ENCODE measurements at places on chromosomes 5 and 9. TPM values are rescaled to one million over a fixed set of nuclear protein-coding genes. Genes with fewer than 3 reads are reported as not detected.

GRCh38 chr9:130078547-130078946 is 24.8 kb downstream of the GPR107 start:
- H3K4me3 ChIP-seq: no peak overlapping the region
- H3K27me3 ChIP-seq: no peaks in the 10 kb centered on the region
- no peak for DNase-seq
- no peak overlapping the region for H3K27ac ChIP-seq
- peaks cover 8% of the 10 kb centered on the region for H3K4me1 ChIP-seq
- peaks cover 45% of the 10 kb centered on the region for H3K36me3 ChIP-seq

DNA sequence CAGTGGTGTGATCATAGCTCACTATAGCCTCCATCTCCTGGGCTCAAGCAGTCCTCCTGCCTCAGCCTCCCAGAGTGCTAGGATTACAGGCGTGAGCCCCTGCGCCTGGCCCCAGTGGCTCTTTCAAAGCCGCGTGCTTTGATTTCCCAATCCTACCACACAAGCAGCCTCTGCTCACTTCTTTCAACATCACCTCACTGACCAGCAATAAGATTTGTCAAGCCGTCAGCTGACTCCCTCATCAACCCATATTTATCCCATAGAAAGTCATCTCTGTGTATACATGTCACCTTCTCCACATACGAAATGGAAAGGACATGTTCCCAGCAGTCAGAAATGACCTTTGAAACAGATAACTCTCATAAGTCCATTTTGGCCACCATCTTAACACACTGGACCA is 26.0 kb downstream of the SLC31A2 start:
- H3K4me1 ChIP-seq: no peaks in the 10 kb centered on the region
- no peak overlapping the region for H3K4me3 ChIP-seq
- no peak for DNase-seq
- H3K27me3 ChIP-seq: no peaks in the 10 kb centered on the region
- H3K36me3 ChIP-seq: peaks cover 54% of the 10 kb centered on the region

DNA sequence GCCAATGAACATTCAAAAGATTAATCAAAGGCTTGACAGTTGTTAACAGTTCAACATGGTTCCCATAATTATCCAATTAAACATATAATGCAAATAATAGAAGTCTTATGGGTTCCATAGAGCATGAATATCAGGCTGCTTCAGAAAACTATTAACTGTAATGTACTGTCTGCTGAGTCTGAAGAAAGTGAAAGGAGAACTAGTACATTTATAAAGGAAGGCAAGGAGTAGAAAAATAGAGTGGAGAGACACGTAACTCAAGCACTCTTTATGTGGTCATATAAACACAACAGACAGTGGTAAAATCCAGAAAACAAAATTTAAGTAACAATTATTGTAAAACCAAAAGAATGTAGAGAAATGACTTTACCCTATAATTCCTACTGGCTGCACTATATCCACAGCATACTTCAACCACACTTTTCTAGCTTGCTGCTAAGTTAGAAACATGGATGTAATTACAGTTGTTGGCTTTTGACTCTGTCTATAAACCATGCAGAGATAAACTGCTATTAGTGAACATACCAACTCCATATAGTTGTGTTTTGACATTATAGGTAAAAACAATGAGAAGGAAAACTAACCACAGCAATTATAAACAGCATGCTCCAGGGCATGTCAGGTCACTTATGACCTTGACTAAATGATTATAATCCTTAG is 32.7 kb downstream of the NFIB start:
- H3K27me3 ChIP-seq: no peaks in the 10 kb centered on the region
- H3K4me1 ChIP-seq: peaks cover 69% of the 10 kb centered on the region
- H3K4me3 ChIP-seq: no peak overlapping the region
- no peak overlapping the region for H3K27ac ChIP-seq

DNA sequence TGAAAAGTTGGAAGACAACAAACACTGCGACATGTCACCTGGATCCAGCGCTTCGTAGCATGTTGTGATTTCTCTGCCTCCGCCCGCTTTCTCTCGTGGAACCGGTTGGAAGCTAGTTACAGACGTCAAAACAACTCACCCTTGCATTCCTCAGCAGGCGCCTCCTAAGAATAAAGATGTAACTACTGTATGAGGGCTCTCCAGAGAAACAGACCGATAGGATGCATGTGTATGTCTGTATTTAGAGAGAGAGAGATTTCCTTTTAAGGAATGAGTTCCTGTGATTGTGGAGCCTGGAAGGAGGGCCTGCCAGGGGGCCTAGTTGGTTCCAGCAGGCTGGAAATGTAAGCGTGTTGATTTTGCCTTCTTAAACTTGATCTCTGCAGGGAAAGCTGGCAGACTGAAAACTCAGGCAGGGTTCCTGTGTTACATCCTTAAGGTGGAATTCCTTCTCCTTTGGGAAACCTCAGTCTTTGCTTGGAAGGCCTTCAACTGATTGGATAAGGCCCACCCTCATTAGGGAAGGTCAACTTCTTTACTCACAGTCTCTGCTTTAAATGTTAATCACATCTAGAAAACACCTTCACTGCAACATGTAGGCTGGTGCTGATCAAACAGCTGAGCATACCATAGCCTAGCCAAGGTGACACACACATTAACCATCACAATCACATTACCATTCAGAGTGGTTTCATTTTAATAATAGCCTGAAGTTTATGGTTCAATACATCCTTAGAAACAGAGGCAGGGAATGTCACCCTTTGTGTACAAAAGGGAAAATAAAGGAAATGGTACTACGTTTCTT is 163.8 kb downstream of the SYK start:
- DNase-seq: no peak
- peak overlapping the region; percentile 85 for H3K27ac ChIP-seq
- peaks cover 42% of the 10 kb centered on the region for H3K4me1 ChIP-seq
- no peaks in the 10 kb centered on the region for H3K36me3 ChIP-seq
- H3K4me3 ChIP-seq: peak overlapping the region; percentile 13

DNA sequence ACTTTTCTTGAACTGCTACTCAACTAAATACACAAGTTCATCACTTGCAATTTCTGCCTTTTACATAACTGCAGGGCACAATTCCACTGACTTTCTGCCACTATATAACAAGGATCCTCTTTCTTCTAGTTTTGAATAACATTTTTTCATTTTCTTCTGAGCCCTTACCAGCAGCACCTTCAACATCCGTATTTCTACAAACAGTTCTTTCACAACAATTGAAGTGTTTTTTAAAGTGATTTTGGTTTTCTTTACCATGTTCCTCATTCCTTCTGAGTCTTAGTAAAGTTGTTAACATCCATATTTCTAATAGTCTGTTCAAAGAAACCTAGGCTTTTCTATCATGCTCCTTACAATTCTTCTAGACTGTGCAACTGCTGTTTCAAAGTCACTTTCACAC is 127.2 kb upstream of the PITX1 start:
- DNase-seq: no peak
- no peaks in the 10 kb centered on the region for H3K4me1 ChIP-seq
- no peak overlapping the region for H3K4me3 ChIP-seq
- H3K27ac ChIP-seq: no peak overlapping the region
- peaks cover 54% of the 10 kb centered on the region for H3K27me3 ChIP-seq

DNA sequence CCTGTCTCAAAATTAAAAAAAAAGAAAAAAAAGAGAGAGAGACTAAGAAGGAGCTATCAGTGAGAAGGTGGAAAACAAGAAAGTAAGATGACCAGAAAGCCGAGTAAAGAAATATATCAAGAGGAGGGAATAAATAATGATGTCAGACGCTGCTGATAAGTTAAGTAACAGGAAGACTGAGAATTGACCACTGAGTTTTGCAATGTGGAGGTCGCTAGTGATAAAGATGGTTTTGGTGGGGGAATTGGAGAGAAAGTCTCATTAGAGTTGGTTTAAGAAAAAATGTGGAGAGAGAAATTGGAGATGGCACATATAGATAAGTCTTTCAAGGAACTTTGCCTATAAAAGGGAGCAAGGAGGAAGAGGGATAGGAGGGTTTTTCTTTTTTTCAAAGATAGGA is 91.9 kb downstream of the RAD23B start:
- H3K4me1 ChIP-seq: no peaks in the 10 kb centered on the region
- H3K27me3 ChIP-seq: no peaks in the 10 kb centered on the region
- H3K27ac ChIP-seq: no peak overlapping the region
- no peak overlapping the region for H3K4me3 ChIP-seq
- H3K36me3 ChIP-seq: no peaks in the 10 kb centered on the region

DNA sequence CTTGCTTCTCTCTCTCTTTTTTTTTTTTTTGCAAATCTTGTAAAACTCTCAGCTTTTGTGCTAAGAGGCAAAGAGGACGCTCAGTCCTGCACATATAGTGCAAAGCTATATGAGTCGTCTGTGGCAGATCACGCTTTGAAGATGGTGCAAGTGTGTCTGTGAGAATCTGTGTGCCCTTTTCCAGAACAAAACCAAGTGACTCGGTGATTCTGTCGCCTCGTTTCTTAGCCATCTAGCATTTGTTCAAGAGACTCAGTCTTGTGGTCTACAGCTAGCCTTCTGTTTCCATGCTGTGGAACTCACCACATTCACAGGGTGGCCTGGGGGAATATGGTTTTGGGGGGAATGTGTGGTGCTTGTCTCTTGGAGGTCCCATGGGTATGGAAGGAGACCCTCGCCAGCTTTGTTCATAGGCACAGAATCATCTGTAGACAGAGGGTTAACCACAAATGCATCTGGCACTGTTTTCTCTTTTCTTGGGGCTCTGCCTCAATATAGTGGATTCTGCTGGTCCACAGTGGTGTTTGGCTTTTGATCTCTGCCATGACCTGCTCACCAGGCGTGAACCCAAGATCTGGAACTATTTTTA is 82.1 kb downstream of the C9orf152 start:
- H3K27me3 ChIP-seq: peaks cover 2% of the 10 kb centered on the region
- peak overlapping the region; percentile 92 for H3K27ac ChIP-seq
- no peaks in the 10 kb centered on the region for H3K36me3 ChIP-seq
- DNase-seq: no peak
- H3K4me3 ChIP-seq: peak overlapping the region; percentile 51

Gene TMEM174
- total RNA-seq: not detected

DNA sequence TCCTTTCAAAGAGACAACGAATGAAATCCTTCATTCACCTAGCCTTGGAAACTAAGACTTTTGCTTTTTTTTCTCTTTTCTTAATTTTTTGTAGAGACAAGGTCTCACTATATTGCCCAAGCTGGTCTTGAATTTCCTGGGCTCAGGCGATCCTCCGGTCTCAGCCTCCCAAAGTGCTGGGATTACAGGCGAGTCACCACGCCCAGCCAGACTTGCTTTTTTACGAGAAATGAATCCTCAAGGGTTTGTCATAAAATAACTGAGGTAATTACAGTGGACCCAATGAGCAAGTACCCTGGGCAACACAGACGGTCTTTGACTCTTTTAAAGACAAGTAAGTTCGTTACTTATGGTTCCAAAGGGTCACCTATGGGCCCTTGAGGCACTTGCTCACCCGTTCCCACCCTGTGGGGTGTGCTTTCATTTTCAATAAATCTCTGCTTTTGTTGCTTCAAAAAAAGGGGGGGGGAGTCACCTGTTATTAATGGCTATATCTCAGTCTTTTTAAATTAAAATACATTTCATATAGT is 70.4 kb downstream of the TRPM6 start:
- no peaks in the 10 kb centered on the region for H3K36me3 ChIP-seq
- no peaks in the 10 kb centered on the region for H3K4me1 ChIP-seq
- peaks cover 8% of the 10 kb centered on the region for H3K27me3 ChIP-seq
- no peak overlapping the region for H3K27ac ChIP-seq

Gene ENTREP1
- 2.3 TPM for total RNA-seq

DNA sequence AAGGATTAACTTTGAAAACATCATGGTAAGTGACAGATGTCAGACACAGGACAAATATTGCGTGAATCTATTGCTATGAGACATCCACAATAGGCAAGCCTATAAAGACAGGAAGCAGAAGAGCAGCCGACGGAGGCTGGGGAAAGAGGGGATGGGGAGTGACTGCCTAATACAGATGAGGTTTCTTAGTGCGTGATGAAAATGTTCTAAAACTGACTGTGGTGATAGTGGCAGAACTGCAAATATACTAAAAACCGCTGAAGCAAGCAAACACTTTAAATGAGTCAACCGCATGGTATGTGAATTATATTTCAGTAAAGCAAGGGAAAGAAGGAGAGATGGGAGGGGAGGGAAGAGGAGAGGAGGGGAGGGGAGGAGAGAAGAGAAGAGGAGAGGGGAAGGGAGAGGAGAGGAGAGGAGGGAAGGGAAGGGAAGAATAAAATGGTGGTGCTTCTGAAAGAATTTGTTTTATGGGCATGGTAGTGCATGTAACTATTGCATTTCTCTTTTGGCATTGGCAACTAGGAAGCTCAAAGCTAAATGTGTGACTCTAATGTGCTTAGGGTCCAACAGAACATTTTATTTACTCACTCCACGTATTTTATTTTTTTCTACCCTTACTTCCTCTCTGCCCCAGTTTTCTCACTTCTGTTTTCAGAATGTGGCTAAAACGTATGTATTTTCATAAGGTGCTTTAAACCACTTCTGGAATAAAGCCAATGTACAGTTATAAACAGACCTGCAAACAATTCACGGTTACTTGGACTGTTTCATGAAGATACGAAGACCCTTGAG is 21.3 kb downstream of the AKNA start:
- peaks cover 18% of the 10 kb centered on the region for H3K36me3 ChIP-seq
- H3K27me3 ChIP-seq: no peaks in the 10 kb centered on the region
- H3K4me3 ChIP-seq: no peak overlapping the region
- H3K4me1 ChIP-seq: peaks cover 4% of the 10 kb centered on the region
- no peak overlapping the region for H3K27ac ChIP-seq

GRCh38 chr5:25128606-25129005 is 483.8 kb upstream of the CDH10 start:
- no peaks in the 10 kb centered on the region for H3K27me3 ChIP-seq
- H3K4me3 ChIP-seq: no peak overlapping the region
- no peak overlapping the region for H3K27ac ChIP-seq
- no peaks in the 10 kb centered on the region for H3K4me1 ChIP-seq
- no peak for DNase-seq

GRCh38 chr9:97790542-97790941 is 62.5 kb upstream of the FOXE1 start:
- H3K36me3 ChIP-seq: no peaks in the 10 kb centered on the region
- no peak overlapping the region for H3K4me3 ChIP-seq
- no peak overlapping the region for H3K27ac ChIP-seq
- H3K4me1 ChIP-seq: no peaks in the 10 kb centered on the region

DNA sequence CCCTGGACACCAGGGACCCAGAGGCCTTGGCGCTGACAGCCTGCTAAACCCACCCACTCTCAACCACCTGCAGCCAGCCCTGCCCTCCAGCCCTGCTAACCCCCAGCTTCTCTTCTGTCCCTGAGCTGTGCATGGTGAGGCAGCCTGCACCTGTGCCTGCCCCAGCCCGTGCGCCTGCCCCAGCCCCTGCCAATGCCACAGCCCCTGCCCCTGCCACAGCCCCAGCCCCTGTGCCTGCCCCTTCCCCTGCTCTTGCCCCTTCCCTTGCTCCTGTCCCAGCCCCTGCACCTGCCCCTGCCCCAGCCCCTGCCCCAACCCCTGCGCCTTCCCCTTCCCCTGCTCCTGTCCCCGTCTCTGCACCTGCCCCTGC is 43.3 kb upstream of the IRX4 start:
- no peak overlapping the region for H3K27ac ChIP-seq
- H3K4me3 ChIP-seq: no peak overlapping the region
- H3K4me1 ChIP-seq: no peaks in the 10 kb centered on the region
- peak; percentile 1 for DNase-seq
- peaks cover 37% of the 10 kb centered on the region for H3K27me3 ChIP-seq

- peaks cover 6% of the 10 kb centered on the region for H3K4me1 ChIP-seq
- peaks cover 68% of the 10 kb centered on the region for H3K36me3 ChIP-seq
- no peaks in the 10 kb centered on the region for H3K27me3 ChIP-seq
- H3K4me3 ChIP-seq: no peak overlapping the region
- DNase-seq: no peak
- no peak overlapping the region for H3K27ac ChIP-seq
Measured at GRCh38 chr9:2780846-2781245, 63.0 kb downstream of the PUM3 start.

GRCh38 chr5:151214614-151215545 is 9.0 kb downstream of the CCDC69 start:
- H3K4me3 ChIP-seq: no peak overlapping the region
- H3K36me3 ChIP-seq: no peaks in the 10 kb centered on the region
- peaks cover 14% of the 10 kb centered on the region for H3K4me1 ChIP-seq
- H3K27me3 ChIP-seq: no peaks in the 10 kb centered on the region

Gene GSN
- 109 TPM for total RNA-seq

Gene KCNN2
- 19.6 TPM for total RNA-seq

All from mesothelial cell of epicardium (in vitro differentiated cells).